ENCODE measurements at places on chromosomes 1 and 21. TPM values are rescaled to one million over a fixed set of nuclear protein-coding genes. Genes with fewer than 3 reads are reported as not detected.

Gene DMBX1
- not detected for total RNA-seq

Gene BPNT1
- total RNA-seq, result 37.2 TPM

DNA sequence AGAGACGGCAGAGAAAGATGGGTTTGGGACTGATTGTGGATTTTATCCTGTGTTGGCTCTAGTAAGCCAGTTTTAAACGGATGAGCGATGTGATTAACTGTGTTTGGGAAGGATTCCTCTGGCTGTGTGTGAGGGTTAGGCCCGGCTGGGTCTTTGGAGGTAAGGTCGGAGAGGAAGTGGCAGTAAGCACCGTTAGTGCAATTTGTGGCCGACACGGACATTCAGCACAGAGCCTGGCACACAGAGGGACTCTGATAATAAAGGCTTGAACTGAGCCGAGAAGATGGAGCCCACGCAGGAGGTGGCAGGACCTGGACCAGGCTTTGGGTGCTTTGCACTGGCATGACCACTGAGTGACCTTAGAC, 1.3 kb downstream of the MTFR1L start:
- DNase-seq, result no peak

- DNase-seq, result no peak
These were observed 78.0 kb upstream of the HSD17B7 start for GRCh38 chr1:162712317-162713029.

- DNase-seq, result no peak
These were observed 81.5 kb upstream of the LRIF1 start for GRCh38 chr1:111045033-111045722.

- no peak for DNase-seq
These were observed 43.5 kb downstream of the DPYD start for GRCh38 chr1:97877307-97877706.

DNA sequence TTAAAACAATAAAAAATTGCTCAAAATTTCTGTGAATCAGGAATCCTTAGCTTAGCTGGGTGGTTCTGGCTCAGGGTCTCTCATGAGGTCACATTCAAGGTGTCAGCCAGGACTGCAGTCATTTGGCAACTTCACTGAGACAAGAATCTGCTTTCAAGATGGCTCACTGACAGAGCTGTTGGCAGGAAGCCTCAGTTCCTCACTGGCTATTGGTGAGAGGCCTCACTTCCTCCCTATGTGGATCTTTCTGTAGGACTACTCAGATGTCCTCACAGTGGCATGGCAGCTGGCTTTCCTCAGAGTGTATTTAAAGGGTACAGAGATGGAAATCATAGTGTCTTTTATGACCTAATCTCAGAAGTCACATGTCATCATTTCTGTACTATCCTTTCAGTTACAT, 785.7 kb downstream of the ADGRL2 start:
- DNase-seq, result no peak

GRCh38 chr1:8395433-8395866, 77.5 kb downstream of the SLC45A1 start:
- DNase-seq, result no peak

Data from SJSA1 (cell line).